ENCODE measurements at places on chromosomes 2 and 18.

GRCh38 chr2:120729406-120730399 is 6.0 kb upstream of the GLI2 start:
- DNase-seq, result no peak

- DNase-seq, result no peak
Observed at GRCh38 chr2:176976736-176977685, 235.6 kb upstream of the HNRNPA3 start.

DNA sequence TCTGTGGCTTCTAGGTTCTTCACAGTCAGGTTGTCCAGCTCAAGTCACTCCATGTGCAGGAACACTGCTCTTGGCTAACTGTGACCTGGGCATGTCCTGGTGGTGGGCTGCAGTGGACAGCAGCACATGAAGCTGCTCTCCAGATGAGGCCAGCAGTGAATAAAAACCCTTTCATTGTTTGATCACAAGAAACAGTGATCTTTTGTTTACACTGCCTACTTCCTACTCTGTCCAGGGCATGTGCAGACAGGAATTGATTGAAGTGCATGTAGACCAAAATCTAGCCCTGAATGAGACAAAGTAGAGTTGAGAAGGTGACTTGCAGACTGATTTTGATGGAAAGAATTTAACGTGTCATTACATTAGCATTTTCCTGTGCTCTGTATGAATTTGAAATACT is 34.9 kb downstream of the BCL2L11 start:
- no peak for DNase-seq

- no peak for DNase-seq
Observed at GRCh38 chr2:62112179-62112578, 83.7 kb upstream of the B3GNT2 start.

DNA sequence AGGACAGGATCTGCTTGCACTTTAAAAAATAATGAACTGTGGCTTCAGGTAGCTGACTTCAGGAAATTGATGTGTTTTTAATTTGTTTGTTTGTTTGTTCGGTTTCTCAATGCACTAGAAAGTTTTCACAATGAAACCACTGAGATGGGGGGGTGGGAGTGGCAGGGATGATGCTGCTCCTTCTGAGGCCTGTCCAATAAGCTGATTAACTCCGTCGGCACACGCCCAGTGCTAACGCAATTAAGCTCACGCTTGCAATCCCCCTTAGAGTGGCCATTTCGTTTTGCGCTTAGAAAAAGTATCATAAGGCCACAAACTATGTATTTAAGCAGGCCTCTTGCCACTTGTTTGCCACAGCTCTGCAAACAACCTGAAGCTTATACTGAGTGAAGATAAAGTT is 12.5 kb upstream of the GPR39 start:
- no peak for DNase-seq

DNA sequence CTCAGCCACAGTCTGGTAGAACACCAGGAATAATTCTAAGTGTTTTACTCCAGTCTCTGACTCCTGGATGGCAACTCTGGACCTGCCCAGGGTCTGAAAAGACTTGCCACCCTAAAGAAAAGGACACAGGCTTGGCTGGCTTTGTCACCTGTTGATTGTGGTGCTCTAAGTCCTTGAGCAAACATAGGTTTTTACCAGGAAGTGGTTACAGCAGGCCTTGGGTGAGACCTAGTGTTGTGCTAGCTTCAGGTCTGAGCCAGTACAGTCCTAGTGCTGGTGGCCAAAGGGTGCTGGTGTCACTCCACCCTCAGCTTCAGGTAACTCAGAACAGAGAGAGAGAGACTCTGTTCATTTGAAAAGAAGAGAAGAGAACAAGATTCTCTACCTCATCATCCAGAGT is 1239.4 kb upstream of the CRIM1 start:
- DNase-seq, result no peak

Data from activated gamma-delta T cell treated with Interleukin-2 at 50 U/mL for 16 hours (primary cell).